ENCODE measurements at places on chromosomes 7 and 10.

- DNase-seq: no peak
Observed at GRCh38 chr7:69613846-69614245, 15.6 kb downstream of the AUTS2 start.

DNA sequence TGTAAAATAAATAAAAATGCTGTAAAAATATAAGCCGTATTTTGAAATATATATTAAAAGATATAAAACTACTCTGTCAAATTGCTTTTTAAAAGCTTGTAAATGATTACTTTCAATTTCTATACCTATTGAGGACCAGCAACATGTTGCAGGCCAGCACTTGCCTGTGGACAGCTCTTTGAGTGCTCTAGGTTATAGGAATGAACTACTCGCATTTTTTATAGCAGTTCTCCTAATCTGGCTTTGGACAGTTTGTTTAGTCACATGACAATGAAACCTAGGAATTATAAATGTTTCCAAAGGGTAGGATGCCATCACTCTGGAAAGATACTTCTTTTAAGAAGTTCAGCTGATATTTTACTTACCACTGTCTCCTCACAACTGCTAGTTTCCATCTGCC lies 117.7 kb upstream of the PTPRZ1 start:
- no peak for DNase-seq

DNA sequence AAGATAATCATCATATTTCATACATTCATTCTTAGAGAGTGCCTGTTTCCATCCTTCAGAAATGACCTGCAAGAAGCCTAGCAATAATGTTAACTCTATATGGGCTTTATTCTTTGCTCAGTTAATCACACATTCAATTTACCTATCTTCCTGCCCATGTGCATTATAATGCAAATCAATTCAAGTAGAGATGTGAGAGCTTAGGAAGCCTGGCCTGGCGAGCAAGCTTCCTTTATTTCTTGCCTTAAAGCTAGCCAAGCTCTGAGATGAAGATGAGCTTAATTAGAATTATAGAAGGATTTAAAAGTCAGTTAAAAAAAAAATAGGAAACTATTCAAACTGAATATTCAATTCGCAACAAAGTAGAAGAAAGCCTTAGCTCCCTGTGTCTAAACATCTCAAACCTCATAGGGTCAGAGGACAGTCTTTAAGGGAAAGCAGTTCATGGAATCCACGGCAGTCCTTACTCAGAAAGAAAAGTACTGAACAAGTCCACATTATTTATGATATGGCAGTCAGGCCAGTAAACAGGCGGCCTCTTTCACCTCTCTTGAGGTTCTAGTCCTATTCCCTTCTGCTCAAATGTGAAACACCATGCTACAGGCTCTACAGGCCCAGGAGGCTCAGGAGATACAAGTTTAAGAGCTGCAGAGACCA lies 214.1 kb downstream of the TFEC start:
- DNase-seq: no peak

- no peak for DNase-seq
Observed at GRCh38 chr7:17130281-17131059, 168.0 kb upstream of the AHR start.

GRCh38 chr7:40535678-40536077 lies 400.9 kb downstream of the SUGCT start:
- DNase-seq: no peak

GRCh38 chr7:46750321-46750865 lies 829.3 kb upstream of the IGFBP3 start:
- DNase-seq: no peak

- DNase-seq: no peak
Observed at GRCh38 chr7:157807510-157807909, 470.7 kb downstream of the DNAJB6 start.

GRCh38 chr10:77556990-77557601 lies 80.5 kb downstream of the KCNMA1 start:
- DNase-seq: no peak

DNA sequence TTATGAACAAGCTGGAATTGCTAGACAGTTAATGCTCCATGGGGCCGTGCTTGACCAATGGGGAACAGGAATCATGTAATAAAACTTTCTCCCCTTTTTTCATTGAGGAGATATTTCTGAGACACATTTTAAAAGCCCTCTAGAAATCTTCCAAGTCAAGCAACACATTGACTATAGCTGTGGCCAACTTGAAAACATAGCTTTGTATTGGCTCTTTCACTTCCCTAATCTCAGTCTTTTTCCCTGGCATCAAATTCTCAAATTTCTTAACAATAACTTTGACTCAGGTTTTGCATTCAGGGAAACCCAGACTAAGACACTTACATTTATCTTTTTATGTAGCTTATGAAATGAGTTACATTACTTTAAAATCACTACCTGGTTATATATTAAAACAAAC lies 947.1 kb upstream of the MBL2 start:
- DNase-seq: no peak

DNA sequence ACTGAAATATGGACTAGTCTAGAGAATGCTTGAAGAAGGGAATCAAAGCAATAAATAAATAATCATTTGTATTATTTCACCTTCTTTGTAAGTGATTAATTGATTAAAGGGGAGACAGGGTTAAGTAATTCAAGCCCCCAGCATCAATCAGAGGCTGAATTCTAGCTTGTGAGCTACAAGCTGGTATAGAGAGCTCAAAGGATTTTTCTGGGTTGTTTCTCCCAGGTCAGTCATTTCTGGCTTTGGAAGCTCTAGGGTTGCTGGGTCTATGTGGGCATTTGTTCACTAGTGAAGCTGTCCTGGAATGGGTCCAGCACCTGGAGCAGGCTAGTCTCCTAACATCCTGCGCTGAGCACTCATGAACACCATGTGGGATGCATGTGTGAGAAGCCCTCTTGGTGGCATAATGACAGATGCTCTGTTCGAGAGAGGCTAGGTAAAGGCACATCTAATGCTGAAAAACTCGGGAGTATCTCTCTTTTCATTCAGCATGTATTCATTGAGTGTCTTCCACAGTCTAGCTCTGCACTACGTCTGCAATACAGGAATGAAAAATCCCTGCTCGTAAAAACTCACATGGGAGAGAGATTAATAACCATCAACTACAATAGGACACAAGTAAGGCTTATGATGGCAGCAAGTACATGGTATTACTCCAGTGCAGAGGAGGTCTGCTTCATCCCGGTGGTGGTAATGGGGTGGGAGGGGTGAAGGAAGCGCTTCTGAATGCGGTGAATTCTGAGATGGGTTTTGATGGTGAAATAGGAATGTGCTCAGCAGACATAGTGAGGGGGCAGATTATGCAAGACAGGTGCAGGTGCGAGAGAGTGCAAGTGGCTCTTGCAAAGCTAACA lies 68.0 kb upstream of the NRP1 start:
- no peak for DNase-seq

- DNase-seq: no peak
Observed at GRCh38 chr10:100996678-100997359, 2.8 kb upstream of the LZTS2 start.

- DNase-seq: peak; percentile 58
Observed at GRCh38 chr10:89217057-89217990, 10.2 kb upstream of the CH25H start.

GRCh38 chr10:56585447-56586171 lies 224.6 kb upstream of the ZWINT start:
- DNase-seq: no peak

GRCh38 chr7:50229964-50230363 lies 74.6 kb upstream of the IKZF1 start:
- no peak for DNase-seq

GRCh38 chr10:84348447-84348846 lies 20.1 kb downstream of the CCSER2 start:
- no peak for DNase-seq

All from stimulated activated CD4-positive, alpha-beta T cell treated with anti-CD3 and anti-CD28 coated beads, Interleukin-4, amount 100 ng/mL, for 48 hours (primary cell).